ENCODE measurements at places on chromosomes 2 and 18.
A peak's percentile ranks its signal among the peaks of the same experiment; 100 is the strongest.

DNA sequence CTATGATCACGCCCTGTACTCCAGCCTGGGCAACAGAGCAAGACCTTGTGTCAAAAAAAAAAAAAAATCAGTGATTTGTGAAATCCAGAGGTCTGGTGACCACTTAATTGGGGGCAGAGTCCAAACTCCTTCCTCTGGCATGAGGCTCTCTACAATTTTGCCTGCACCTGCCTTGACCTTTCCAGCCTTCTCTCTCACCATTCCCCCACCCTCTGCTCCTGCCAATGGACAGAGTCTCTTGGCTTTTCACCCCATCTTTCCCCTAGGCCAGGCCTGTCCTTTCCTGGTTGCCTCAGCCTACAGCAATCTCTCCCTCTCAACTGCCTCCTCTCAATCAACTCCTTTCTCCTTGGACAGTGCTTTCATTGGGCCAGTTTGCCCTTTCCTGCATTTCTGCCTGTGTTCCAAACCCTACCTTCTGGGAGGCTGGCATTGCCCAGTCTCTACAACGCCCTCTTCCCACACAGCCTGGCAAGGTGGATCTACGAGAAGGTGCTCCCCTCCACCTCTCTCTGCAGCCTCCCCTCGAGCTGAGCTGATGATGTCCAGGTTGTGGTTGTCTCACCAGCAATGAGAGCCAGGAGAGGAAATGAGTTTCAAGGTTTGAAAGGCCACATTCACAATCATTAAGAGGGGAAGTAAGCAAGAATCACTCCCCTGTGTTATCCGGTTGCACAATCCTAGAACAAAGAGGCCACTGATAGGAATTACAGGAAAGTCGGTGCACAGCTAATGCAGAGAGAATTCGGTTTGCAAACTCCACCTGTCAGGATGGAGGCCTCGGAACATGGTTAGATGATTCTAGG lies 39.5 kb upstream of the NPAS2 start:
- DNase-seq = peak; percentile 98
- peak overlapping the region; percentile 92 for H3K27ac ChIP-seq
- H3K4me3 ChIP-seq = peak overlapping the region; percentile 17
- H3K36me3 ChIP-seq = no peaks in the 10 kb centered on the region
- peaks cover 64% of the 10 kb centered on the region for H3K4me1 ChIP-seq

DNA sequence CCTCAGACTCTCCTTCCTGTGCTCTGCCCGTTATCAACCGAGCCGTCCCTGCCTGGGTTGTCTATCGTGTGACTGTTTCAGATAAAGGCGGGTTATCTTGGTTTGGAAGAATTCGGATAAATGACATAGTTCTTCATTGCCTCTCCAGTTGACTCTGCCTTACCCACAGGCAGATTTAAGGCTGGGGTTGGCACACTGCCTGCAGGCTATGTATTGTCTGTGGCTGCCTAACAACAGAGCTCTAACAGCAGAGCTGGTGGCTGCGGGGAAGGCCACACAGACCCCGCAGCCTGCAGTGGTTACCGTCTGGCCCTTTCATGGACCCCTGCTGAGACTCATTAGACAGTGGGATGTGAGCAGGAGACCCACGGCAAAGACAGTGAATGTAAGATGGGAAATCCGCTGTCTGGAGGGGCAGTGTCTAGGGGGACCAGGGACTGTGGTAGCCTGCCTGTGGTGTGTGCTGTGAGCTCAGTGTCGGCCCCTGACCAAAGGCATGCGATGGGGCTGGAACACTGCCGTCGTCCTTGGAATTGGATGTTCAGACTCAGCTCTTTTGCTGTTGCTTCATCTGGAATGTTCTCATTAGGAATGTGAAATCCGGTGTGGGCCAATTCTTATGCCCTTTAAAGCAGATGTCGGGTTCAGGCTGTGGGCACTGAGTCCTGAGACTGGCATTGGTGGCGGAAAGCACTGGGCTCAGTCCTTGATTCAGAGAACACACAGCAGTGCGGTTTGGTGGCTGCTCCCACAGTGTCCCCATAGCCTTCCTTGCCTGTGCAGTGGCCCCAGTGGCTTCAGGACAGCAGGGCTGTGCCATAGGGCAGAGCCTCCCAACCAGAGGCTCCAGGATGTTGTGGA lies 44.5 kb downstream of the SH3RF3 start:
- H3K4me3 ChIP-seq = no peak overlapping the region
- H3K27me3 ChIP-seq = no peaks in the 10 kb centered on the region
- H3K27ac ChIP-seq = no peak overlapping the region
- DNase-seq = no peak

DNA sequence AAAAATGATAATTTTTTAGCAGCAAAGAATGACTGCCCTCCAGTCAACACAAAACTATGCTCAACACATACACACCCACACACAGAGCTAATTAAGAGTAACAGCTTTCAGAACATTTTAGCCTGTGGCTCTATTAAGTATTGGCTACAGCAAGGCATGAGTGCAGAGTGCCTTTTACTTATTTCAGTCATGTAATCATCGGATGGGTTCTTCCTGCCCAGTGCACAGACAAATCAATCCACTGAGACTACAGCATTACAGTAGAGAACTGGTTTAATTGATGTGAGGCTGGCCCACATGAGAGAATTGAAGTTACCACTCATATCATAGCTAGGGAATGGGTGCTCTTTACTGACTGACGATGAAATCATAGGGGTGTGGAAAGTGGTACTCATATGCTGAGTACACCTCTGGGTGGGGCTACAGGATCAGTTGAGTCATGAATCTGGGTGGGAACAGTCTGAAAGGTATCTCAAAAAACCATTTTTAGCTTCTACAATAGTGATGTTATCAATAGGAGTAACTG lies 241.0 kb downstream of the FSIP2 start:
- no peaks in the 10 kb centered on the region for H3K27me3 ChIP-seq
- no peaks in the 10 kb centered on the region for H3K36me3 ChIP-seq
- H3K27ac ChIP-seq = peak overlapping the region; percentile 26
- no peak overlapping the region for H3K4me3 ChIP-seq

GRCh38 chr2:197086500-197086899 lies 160.0 kb upstream of the PGAP1 start:
- no peak for DNase-seq
- no peaks in the 10 kb centered on the region for H3K27me3 ChIP-seq
- H3K4me3 ChIP-seq = no peak overlapping the region
- H3K4me1 ChIP-seq = no peaks in the 10 kb centered on the region

DNA sequence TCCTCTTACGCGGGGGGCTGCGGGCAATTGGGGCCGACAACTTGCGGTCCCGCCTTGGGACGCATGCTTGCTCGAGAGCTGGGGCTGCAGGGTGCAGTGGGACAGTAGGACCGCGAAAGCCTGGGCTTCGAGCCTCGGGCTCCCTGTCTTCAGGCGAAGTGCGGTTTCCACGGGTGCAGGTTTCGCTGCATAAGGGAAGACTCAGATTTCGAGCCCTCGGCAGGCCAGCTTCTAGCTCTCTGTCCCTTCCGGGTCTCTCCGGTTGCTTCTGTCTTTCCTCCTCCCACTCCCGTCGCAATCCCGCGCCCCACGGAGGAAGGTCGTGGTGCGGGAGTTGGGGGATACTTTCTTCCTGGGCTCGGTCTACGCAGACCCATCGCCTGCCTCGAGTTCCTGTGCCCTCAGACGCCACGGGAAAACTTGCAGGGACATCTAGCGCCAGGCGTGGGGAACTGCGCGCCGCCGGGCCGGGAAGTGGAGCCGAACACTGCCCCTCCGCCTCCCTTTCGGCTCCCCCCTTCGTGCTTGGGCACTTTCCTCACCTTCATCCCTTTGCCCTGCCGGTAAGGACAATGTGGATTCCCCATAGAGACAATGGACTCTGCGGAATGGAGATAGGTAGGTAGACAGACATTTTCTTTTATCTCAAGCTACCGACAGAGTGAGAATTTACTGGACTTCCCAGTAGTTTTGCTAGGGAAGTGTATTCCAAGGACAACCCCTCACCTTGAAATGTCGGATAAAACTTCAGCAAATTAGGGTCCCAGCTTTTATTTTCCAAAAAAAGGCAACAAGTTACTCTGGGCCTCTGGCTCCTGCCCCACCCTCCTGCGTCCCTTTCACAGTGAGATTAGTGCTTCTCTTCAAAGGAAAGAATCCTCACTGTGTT lies 4.2 kb upstream of the HOXD13 start:
- no peaks in the 10 kb centered on the region for H3K36me3 ChIP-seq
- H3K27me3 ChIP-seq = peaks cover 76% of the 10 kb centered on the region
- no peak overlapping the region for H3K27ac ChIP-seq

DNA sequence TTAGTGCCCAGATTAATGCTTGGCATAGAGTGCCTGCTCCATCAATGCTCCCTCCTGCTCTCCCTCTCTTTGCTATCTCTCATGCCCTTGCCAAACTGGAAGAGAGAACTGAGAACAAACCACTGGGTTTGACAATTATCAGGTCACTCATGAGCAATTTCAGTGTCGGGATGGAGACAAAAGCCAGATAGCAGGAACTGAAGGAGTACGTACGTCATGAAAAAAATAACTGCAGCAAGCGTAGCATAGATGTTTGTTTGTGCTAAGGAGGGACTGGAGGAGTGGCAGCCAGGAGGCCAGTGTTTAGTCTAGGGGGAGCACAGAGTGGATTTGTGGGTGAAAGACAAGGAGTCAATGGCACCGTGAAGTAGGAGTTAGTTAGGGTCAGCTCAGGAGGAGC lies 113.3 kb downstream of the POLE4 start:
- H3K36me3 ChIP-seq = no peaks in the 10 kb centered on the region
- H3K4me1 ChIP-seq = no peaks in the 10 kb centered on the region
- no peaks in the 10 kb centered on the region for H3K27me3 ChIP-seq
- no peak overlapping the region for H3K4me3 ChIP-seq
- DNase-seq = no peak

DNA sequence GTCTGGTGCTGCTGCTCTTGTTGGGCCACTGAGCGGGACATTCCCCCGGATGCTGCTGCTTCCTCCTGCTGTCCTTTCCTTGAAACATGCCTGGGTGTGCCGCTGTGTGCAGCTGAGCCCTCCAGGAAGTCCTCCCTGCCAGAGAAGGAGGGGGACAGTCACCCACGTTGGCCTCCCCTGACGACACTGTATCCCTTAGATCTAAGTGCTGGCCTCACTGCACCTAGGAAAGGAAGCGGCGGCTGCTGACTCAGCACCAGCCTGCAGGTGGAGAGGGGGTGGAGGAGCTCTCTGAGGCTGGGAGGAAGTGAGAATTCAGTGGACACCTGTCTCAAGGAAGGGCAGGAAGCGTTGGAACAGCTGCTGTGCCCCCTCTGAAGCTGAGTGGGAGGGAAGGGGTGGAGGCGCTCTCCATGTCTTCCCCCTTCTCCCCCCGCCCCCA lies 239.8 kb downstream of the HAUS1 start:
- H3K36me3 ChIP-seq = peaks cover 32% of the 10 kb centered on the region
- no peaks in the 10 kb centered on the region for H3K4me1 ChIP-seq
- no peak for DNase-seq

GRCh38 chr2:190792956-190793888 lies 87.4 kb upstream of the GLS start:
- peaks cover 18% of the 10 kb centered on the region for H3K4me1 ChIP-seq
- no peak for DNase-seq
- H3K36me3 ChIP-seq = no peaks in the 10 kb centered on the region
- H3K4me3 ChIP-seq = no peak overlapping the region
- no peak overlapping the region for H3K27ac ChIP-seq
